AG08395 (cell line): ENCODE measurements at places on chromosomes 12 and 14.
A peak's percentile ranks its signal among the peaks of the same experiment; 100 is the strongest.

DNA sequence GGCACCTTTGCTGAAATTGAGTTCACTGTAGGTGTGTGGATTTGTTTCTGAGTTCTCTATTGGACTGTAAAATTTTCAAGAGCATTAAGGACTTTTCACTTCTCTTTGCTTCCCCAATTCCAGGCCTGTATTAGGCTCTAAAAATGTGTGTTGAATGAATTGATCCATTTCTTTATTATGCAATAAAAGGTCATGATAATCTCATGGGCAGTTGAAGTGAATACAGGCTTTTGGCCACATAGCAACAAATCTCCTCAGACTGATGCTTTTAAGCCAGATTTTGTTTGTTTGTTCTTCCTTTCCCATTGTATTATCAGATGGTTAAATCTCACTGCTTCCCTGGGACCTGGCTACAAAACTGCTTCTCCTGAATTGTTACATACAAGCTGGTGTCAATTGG, 258.0 kb upstream of the FAR2 start:
- no peak for DNase-seq

DNA sequence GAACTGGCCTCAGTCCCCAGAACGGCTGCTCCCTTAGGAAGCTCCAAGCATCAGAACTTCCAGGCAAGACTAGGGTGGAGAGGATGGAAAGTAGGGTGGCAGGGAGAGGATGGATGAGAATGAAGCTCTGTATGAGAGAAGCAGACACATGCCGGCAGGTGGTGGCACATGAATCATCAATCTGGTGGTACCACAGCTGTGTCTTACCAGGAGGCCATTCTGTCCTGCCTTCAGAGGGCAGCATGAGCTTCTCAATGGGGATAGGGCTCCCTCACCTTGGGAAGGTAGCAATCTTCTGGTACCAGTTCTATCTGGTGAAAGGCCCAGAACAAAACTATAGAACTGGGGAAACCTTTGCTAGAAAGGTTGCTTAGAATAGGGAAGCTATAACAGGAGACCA, 55.4 kb upstream of the PYGL start:
- DNase-seq, result no peak

GRCh38 chr12:101941306-101942249, 64.2 kb downstream of the DRAM1 start:
- DNase-seq, result no peak

DNA sequence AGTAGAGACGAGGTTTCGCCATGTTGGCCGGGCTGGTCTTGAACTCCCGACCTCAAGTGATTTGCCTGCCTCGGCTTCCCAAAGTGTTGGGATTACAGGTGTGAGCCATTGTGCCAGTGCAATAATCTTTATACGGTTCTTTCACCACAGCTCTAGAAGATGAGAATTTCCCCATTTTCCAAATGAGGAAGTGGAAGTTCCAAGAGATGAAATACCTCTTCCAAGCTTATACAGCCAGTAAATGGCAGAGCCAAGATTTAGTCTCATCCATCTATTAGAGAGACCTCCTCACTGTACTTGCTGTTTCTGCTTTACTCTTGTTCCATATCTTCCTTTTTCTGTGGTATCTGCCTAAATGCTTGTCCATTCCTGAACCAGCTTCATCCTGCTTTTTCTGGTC, 3.1 kb upstream of the LMNTD1 start:
- DNase-seq, result no peak

GRCh38 chr12:50326590-50327284, 43.4 kb upstream of the LIMA1 start:
- no peak for DNase-seq

DNA sequence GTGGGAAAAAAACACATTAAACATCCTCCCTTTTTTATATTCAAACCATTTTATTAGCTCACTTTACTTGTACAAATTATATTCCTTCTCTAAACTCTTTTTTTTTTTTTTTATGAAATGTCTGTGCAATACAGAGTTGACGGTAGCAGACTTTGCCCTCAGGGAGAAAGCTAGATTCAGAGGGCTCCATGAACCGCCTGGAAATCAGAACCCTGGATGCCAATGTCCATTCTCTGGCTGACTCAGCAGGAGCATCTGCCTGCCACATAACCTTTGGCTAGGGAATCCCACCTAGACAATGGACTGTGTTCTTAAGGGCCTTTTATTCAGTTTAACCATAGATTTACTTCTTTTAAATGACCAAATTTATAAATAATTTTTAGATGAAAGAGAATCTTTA, 467.0 kb downstream of the MDGA2 start:
- DNase-seq, result no peak

DNA sequence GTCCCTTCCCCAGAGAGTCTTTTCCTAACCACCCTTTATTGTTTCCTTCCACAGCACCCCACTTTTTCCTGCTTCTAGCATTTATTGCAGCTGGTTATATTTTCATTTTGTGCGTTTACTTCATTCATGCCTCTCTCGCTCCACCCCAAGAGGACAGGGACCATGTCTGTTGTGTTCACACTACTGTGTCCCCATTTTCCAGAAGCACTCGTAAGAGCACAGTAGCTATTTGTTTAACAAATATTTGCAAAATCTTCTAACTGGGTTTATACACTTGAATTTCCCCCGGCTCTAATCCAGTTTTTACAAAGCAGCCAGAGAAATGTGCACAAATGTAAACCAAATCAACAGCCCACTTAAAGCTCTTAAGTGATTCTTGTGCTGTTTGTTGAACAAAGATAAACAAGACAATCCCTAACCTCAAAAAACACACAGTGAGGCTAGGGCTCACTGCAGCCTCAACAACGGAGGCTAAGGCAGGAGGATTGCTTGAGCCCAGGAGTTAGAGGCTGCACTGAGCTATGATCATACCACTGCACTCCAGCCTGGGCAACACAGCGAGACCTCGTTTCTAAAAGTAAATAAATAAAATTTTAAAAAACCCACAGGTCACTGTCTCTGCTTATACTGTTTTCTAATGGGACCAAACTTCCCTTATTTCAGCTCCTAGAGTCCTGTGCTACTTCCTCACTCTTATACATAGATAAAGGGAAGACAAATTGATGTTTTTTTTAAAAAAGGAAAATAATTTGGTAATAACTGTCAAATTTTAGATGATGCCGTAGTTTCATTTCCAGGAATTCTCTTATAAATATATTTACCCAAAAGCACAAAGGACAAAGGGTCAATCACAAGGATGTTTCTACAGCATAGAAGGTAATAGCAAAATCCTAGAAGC, 6.6 kb upstream of the ABCD4 start:
- no peak for DNase-seq

- DNase-seq, result no peak
These were observed 787.0 kb upstream of the TBX3 start for GRCh38 chr12:115470977-115471376.

DNA sequence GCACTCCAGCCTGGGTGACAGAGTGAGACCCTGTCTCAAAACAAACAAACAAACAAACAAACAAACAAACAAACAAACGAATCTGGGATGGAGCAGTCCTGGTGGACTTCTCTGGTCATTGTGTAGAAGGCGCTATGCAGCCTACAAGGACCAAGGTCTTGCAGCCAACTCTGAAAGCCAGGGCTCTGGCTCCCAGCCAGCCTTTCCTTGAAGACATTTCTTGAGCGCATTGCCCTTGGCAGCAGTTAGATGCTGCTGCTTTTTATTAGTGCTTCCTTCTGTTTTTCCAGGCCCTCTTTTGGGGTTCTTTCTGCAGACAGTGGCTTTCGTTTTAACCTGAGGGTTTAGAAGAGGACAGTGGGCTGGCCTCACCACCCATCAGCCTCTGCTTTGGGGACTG, 20.2 kb downstream of the CCDC177 start:
- DNase-seq, result no peak

GRCh38 chr12:8661751-8662150, 875 bp downstream of the MFAP5 start:
- DNase-seq, result no peak

- no peak for DNase-seq
These were observed 27.8 kb upstream of the CACNA2D4 start for GRCh38 chr12:1946296-1946695.

GRCh38 chr14:101228949-101229541, 325.5 kb upstream of the RTL1 start:
- DNase-seq, result no peak

DNA sequence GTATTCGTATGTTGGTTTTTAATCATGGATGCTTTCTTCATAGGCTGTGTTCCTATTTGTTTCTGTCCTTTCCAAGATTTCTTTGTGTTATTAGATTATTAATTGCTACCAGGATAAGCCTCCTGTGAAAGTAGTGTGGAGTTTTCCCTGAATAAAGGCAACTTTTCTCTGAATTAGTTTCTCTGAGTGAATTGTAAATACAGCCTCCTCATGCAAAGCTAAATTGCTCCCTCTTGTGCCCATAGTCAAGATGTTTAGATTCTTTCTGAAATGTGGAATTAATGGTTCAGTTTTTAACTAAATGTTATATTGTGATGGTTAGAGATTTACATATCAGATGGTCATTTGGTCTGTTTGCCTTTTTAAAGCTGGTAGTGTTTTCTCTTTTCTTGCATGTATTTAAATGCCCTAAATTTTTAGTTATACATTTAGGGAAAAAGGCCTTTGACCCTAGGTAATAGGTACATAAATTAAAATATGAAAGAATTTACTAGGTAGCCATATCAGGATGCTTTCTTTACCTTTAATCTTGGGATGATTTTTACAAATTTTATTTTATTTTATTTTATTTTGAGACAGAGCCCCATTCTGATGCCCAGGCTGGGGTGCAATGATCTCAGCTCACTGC, 8.9 kb downstream of the APAF1 start:
- peak; percentile 51 for DNase-seq

DNA sequence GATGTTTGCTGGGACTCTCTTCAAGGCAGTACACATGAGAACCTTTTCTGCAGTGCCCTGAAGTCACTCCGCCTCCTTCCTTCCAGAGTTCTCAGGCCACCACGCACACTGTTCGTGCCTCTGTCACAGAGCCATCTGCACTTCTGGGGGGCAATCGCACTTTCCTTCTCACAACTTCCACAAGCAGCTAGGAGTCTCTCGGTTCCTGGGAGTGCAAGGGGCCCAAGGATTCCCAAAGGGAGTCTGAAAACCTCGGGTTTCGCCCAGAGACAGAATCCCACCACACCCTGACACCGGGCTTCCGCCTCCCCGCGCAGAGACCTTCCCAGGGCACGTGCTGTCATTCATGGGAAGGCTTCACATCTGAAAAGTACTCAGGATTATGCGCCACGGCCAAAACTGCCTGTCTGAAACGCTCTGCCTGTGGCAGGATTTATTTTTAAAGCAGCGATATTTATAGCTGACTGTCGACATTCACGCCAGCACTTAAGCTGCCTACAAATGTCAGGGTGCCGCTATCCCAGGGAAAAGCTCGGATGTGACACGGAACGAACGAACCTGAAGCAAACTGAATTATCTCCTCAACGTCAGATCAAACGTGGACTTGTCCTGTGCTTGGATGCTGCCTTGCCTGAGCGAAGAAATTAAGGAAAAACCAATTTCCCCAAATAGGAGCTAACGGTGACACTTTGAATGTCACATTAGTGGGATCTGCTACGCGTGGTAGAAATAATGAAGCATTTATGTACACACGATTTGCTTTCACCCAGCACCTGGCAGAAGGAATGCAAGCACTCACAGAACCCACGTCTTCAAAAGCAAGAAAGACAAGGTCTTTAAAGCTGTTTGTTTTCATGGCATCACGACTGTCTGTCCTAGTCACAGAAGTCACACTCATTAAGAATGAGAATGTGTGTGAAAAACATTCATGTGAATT, 154.0 kb downstream of the PIWIL1 start:
- DNase-seq, result no peak

- no peak for DNase-seq
These were observed 59.3 kb upstream of the VASH1 start for GRCh38 chr14:76701981-76702380.

DNA sequence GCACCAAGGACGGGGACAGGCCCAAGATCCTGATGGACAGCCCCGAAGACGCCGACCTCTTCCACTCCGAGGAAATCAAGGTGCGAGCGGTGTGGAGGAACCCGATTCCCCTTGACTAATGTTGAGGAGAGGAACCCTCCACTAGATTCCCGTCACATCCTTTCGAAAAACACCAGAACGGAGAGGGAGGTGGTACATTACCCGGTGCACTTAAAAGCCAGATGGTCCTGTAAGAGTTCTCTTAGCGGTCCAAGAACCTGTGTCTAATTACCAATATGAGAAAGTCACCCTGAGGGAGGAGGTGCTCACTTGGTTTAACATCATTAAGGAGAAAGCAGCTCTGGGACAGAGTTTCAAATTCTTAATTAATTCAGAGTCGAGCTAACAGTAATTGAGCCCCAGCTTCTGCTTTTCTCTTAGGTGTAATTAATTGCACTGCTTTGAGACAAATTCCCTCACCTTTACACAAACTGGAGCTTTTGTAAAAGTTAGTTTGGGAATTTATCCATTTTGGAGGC, 450 bp downstream of the PRKAB1 start:
- DNase-seq, result no peak

- no peak for DNase-seq
These were observed 792.5 kb downstream of the DIO2 start for GRCh38 chr14:79418649-79419415.

DNA sequence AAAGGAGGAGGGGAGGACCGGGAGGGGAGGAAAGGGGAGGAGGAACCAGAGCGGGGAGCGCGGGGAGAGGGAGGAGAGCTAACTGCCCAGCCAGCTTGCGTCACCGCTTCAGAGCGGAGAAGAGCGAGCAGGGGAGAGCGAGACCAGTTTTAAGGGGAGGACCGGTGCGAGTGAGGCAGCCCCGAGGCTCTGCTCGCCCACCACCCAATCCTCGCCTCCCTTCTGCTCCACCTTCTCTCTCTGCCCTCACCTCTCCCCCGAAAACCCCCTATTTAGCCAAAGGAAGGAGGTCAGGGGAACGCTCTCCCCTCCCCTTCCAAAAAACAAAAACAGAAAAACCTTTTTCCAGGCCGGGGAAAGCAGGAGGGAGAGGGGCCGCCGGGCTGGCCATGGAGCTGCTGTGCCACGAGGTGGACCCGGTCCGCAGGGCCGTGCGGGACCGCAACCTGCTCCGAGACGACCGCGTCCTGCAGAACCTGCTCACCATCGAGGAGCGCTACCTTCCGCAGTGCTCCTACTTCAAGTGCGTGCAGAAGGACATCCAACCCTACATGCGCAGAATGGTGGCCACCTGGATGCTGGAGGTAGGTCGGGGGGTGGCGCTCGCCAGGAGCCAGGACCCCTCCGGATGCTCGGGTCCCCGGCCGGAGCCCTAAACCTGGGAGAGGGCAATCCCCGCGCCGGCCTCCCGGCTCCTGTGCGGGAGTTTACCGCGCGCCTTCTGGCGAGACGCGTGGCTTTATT, at the start of gene CCND2:
Gene CCND2, plus strand, starts transcription at position 111 of the 744 bp plus-strand sequence. Its CDS starts 279 bp downstream, at position 390.
- peak; percentile 52 for DNase-seq

DNA sequence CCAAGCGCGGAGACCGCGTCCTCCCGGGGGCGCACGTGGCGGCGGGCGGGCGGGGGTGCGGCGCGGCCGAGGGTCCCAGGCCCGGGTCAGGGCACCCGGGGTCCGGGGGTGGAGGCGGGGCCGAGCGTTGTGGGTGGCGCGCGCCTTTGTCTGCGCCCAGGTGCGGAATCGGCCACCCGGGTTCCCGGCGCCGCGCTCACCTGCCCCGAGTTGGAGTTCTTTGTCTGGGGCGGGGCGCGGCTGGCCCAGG, 50.1 kb downstream of the LRCOL1 start:
- no peak for DNase-seq
